DMS 273 treated with DMSO at 0.1 percent for 48 hours (cell line): ENCODE measurements at places on chromosomes 1 and 21.

- no peak for DNase-seq
These were observed 16.4 kb downstream of the ARHGEF2 start for GRCh38 chr1:155961937-155962336.

- DNase-seq, result no peak
These were observed 104.9 kb downstream of the RUNX1 start for GRCh38 chr21:34944015-34944755.

DNA sequence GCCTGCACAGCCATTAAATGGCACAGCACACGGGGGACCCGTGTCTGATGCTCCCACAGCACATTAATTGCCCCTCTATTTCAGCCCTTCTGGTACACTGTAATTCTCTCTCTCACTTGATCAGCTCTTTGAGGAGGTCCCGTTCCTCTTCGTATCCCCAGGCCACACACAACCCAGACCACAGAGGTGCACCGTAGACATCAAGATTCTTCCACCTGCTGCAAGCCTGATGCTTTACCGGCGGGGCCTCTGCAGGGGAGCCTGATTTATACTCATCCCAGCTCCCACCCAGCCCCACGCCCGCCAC is 759 bp downstream of the SMYD3 start:
- DNase-seq, result no peak

DNA sequence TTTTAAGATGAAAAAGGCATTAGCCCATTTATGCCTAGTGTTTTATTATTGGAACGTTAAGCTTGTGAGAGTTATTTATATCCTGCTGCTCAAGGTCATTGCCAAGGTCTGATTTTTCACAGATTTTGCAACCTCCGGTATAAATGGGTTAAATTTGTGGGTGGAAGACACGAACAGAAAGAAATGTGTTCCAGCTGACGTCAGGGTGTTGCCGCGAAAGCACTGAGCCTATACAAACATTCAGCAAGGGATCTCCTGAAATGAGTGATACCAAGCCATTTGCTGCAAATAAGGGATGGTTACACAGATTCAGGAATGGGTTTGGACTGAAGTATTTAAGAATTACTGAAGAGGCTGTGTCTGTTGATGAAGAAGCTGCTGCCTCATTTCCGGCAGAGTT is 32.2 kb downstream of the TMED5 start:
- DNase-seq, result no peak

- DNase-seq, result no peak
These were observed 36.8 kb downstream of the CITED4 start for GRCh38 chr1:40825435-40825788.

- no peak for DNase-seq
These were observed 100.8 kb upstream of the IFFO2 start for GRCh38 chr1:19057182-19057779.

GRCh38 chr1:92957030-92957734 is 4.1 kb downstream of the DIPK1A start:
- no peak for DNase-seq

GRCh38 chr1:32498751-32499150 is 33.9 kb downstream of the ZBTB8B start:
- no peak for DNase-seq

DNA sequence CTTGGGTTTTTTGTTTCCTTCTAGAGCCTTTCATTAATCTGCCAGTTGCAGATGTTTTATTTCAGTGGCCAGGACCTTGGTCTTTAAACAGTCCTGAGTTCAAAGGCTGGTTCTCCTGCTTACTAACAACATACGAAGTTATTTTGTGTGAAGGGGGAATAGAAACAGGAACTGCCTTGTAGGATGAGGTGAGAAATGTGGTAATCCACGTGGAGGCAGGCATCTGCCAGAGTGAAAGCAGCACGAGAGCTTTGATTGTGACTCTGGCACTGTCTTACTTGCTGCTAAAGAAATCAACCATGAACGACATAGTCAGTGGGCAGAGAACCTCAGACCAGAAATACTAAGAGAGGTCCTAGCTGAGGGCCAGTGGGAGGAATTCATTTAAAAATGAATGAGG is 30.4 kb downstream of the TMEM63A start:
- no peak for DNase-seq

- DNase-seq, result no peak
These were observed 75.5 kb upstream of the DYNLT5 start for GRCh38 chr1:66676613-66677298.

- no peak for DNase-seq
These were observed 188.9 kb upstream of the TMEM51 start for GRCh38 chr1:14964711-14965055.

DNA sequence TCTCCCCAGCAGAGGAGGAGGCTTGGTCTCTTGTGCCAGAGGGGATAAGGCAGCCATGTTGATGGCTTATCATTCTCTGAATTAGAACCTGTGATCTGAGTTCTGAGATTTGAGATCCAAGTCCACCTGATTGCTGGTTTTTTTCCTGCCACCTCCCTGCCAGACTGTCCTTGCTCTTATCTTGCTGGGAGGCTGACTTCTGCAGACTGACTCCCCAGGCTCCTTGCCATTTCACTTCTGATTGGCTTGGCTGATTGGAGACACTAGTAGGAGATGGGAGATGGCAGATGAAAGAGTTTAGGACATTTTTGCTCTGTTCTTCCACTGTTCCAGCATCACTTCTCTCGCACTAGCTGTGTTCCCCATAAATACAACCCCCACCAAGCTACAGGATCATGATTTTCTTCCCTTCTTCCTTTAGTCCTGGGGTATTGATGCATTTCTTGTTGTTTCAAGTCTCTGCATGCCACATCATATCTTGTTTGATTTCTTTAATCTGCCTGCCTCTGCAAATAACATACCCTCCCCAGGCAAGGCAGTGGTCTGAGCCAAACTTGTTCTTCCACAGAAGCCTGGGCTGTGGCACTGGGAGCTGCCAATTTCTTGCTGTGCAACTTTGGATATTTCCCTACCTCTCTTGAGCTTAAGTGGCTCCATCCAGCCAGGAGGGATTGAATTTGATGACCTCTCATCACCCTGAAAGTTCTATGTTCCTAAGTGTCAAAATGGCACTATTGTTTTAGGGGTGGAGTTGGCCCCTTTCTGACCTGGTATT is 963 bp upstream of the CYP4B1 start:
- DNase-seq, result no peak

DNA sequence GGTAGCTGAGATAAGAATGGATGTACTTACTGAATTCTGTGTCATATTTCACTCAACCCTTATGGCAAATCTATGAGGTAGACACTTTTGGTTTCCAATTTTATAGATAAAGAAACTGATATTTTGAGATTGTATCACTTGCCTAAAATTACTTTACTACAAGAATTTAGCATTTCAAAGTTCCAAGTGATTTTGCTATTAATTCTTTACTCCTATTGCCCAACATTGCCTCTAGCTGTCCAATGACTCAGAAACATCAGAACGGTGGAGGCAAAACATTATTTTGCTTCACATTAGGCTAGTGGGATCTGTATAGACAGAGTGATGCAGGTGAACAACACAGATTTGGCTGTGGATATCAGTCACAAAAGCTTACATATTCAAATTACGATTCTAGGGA is 747.2 kb upstream of the NEGR1 start:
- no peak for DNase-seq

GRCh38 chr1:191368891-191369654 is 789.2 kb upstream of the RGS18 start:
- no peak for DNase-seq

GRCh38 chr1:4265836-4266235 is 365.8 kb upstream of the C1orf174 start:
- DNase-seq, result no peak

DNA sequence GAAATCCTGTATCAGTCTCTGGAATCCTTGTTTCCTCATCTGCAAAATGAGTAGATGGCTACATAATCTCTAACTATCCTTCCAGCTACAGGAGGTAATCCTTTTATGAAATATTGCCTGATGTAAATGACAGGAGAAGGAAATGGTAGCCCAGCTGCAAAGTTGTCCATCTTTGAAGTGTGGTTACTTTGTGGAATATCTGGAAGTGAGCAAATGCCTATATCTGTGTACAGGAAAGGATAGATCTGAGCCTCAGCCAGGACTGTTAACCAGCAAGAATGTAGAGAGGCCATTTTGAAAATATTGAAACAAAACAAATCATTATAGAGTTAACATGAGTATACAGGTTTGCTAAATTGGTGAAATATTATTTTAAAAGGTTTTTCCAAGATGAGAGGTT is 74.8 kb upstream of the BMP8A start:
- DNase-seq, result no peak

GRCh38 chr1:202689493-202690342 is 20.5 kb downstream of the SYT2 start:
- no peak for DNase-seq

DNA sequence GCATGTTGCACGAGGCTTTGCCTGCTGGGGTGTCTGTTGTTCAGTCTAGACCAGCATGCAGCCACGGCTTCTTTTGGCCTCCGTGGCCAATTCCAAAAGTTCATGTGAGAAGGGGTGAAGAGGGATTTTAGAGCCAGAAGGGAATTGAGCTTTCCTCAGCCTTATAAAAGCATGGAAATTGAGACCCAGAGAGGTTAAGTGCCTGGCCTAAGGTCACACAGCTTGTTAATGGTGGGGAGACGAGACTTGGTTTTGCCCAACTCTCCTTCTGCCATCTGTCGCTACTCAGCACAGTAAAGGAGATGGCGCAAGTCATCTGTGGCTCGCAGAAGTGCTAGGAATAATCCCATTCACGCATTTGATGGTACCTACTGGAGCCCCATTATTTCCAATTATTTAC is 25.7 kb downstream of the ZBTB18 start:
- DNase-seq, result no peak

GRCh38 chr1:13865851-13866250 is 165.9 kb downstream of the PRDM2 start:
- no peak for DNase-seq

DNA sequence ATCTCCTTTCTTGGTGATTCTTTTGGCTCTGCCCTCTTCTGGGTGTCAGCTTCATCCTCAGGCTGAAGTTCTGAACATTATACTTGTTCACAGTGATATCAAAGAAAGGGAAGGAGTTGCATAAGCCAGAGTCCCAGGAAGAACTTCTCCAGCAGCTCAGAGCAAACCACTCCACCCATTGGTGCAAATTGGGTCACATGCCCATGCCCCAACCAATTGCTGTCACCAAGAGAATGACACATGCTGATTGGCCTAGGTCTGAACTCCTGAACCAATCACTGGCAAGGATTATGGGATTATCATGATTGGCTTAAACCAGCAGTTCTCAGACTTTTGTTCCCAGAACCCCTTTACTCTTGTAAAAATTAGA is 256.5 kb upstream of the TMEM51 start:
- no peak for DNase-seq
